AG08396 (cell line): ENCODE measurements at places on chromosomes 3 and 15.
A peak's percentile ranks its signal among the peaks of the same experiment; 100 is the strongest.

DNA sequence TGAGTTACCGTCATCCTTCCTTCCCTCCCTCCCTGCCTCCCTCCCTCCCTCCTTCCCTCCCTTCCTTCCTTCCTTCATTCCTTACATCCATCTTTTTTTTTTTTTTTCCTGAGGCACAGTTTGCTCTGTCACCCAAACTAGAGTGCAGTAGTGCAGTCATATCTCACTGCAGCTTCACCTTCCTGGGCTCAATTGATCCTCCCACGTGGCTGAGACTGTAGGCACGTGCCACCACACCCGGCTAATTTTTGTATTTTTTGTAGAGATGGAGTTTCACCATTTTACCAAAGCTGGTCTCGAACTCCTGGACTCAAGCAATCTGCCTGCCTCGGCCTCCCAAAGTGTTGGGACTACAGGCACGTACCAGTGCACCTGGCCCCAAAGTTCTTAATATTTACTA, 25.8 kb downstream of the USP3 start:
- no peak for DNase-seq

GRCh38 chr15:46442901-46443590, 808.2 kb downstream of the SQOR start:
- no peak for DNase-seq

DNA sequence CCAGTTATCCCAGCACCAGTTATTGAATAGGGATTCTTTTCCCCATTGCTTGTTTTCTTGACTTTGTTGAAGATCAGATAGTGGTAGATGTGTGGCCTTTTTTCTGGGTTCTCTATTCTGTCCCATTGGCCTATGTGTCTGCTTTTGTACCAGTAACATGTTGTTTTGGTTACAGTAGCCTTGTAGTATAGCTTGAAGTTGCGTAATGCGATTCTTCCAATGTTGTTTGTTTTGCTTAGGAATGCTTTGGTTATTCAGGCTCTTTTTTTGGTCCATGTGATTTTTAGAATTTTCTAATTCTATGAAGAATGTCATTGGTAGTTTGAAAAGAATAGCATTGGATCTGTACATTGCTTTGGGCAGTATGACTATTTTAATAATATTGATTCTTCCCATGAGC, 94.3 kb upstream of the CHMP2B start:
- DNase-seq, result no peak

- no peak for DNase-seq
These were observed 35.2 kb downstream of the BDH1 start for GRCh38 chr3:197520311-197521276.

GRCh38 chr15:88012233-88012632, 244.3 kb downstream of the NTRK3 start:
- DNase-seq, result no peak

GRCh38 chr15:88098361-88098760, 158.2 kb downstream of the NTRK3 start:
- no peak for DNase-seq

DNA sequence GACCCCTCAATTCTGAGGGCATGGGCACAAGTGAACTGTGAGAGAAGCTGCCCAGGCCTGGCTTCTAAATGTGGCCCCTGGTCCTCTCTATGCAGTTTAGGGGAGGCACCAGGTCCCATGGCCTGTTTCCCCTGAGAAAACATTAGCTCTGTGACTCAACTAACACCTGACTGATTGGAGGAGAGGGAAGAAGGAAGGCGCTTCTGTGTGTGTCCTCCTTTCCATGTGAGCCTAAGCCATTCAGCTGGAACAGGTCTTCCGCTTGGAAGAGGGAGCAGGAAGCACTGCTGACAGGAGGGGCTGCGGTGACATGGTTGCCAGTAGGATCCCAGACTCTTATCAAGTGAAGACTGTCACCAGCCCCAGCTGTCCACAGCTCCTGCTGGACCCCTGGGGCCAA, 79.5 kb downstream of the MYLK start:
- no peak for DNase-seq

DNA sequence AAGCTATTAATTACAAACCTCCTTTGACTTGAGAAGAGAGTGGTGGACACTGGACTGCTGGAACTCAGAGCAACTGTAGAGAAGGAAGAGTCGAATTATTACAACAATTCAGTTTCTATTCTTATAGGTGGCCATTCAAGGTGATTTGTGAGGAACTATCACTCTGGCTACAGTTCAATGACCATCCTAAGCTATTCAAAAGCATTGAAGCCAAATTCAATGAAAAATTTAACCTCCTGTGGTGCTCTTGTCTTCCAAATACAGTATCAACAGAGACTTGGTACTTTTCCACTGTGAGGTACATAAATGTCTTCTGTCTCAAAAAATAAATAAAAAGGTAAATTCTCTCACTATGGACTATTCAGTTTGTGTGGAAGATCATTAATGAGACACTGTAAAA, 513.3 kb upstream of the SEMA6D start:
- DNase-seq, result no peak

DNA sequence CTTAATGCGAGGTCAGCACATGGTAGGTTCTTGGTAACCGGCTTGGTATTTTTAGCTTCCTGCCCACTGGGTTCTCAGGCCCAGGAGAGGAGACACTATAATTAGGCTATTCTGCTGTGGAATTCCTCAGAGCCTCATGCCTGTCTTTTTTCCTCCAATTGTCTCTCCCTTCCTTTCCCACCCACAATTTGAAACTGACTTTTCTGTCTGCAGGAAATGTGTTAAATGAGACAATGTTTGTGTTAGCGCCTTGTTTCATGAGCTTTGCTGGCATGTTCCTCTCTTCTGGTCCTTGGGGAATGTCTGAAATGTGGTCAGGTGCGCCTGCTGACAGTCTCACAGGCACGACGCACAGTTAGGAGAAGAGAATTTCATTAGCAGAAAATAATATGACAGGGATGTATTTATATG, 223.6 kb upstream of the CTNNB1 start:
- no peak for DNase-seq

DNA sequence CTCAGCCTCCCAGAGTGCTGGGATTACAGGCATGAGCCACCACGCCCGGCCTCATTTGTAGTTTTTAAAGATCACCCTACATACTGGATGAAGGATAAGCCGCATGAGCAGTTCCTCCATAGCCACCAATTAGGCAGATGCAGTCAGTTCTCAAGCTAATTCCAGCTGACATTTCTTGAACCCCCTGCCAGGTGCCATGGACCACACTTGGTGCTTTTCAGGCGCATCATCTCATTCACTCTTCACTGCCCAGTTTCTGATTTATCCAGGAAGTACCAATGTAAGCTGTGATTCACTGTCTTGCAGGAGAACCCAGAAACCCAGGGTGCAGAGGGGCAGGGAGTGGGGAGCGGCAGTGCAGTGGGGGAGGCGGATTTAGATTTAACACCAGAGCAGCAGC, 56.5 kb upstream of the RASA2 start:
- DNase-seq, result no peak

DNA sequence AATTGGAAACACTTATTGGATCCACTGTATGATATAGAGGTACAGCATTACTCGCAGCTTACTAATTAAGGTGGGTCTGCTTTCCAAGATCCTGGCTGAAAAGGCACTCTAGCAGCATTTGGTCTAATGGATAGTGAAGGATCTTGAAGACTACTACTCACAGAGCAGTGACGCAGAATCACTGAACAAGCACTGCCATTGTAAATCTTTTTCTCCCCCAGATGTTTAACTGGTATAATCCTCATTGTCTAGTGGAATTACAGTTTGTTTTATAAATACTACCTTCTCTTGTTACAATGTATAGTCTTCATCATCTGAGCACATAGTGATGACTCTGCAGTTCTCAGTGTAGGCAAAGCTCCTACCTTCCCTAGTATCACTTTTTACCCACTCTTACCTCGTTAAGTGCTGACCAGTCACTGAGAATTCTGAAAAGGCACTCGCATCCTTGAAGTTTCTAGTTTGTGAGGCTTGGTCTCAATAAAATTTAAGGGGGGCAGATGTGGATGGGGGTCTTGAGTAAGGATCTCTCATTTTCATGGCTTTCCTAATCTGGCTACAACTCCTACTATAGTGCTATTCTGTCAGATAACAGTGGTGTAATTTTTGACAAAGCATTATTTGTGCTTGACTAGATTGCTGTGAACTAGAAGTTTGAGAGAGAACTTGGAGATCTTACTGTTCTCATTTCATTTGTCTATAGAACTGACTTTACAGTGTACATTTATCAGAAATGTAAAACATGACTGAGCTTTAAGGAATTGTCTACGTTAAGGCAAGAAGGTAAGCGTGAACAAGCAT, 23.2 kb downstream of the MAPK6 start:
- DNase-seq, result no peak

- peak; percentile 80 for DNase-seq
These were observed 63.2 kb upstream of the SPPL2A start for GRCh38 chr15:50828610-50829206.

DNA sequence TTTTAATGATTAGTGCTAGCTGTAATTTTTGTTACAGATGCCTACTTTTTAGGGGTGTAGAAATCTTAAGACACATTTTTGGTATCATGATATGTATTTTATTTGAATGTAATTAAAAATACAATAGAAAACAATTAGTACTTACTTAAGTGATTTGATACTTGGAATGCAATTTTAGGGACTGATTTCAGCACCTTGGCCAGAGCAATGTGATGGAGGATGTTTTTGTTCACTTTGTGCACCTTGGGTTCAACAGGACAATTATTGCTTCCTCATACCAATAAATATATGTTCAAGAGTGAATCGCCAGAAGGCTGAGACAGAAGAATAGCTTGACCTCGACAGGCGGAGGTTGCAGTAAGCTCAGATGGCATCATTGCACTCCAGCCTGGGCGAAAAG, 22.3 kb downstream of the GMNC start:
- DNase-seq, result no peak

- DNase-seq, result no peak
These were observed 589 bp upstream of the SENP5 start for GRCh38 chr3:196867155-196867506.

DNA sequence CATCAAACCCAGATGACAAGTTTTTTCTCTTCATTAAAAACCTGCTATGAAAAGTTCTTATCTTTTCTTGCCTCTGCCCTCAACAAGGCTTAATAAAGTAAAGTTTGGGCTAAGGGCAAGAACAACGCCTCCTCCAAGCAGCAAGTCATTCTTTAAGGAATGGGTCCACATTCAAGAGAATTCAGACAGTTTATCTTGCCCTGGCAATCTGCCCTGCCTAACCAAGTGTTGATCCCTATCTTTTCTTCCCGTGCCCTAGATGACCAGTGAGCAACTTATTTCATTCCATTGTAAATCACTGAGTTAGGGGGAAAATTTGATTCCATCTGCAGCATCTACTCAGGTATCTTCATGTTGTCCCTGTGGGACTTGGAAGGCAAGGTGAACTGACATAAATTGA, 370.3 kb upstream of the DPPA4 start:
- DNase-seq, result no peak

DNA sequence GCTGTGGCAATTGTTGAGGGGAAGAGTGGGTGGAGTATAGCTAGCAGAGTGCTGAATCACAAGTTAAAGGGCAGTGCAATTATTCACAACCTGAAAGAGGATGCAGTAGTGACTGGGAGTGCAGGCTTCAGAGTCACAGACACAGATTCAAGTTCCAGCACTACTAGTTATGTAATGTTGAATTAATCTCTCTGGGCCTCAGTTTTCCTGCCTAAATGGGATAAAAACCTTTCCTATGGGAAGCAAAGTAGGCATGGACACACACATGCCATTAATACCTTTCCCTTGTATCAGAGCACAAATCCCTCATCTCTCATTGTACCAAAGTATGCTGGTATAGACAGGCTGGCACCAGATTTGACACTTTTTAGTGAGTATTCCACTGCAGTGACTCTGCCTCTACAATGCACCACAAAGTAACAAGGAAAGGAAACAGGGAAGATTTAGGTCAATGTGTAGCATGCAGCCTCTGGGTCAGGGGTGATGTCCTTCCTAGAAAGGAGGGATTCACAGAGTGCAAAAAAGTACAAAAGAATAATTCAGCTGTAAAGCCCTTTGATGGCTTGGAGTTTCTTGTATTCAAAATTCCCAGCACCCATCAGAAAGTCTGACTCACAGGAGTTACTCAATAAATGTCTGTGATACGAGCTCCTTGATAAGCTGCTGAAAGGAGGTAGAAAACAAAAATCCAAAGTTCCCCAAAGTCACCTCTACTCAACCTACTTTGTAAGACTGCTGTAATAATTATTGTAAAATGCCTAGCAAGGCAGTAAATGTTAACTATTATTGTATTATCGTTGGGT, 507.5 kb upstream of the TGFBR2 start:
- peak; percentile 25 for DNase-seq

- no peak for DNase-seq
These were observed 50.0 kb upstream of the SYNPR start for GRCh38 chr3:63228087-63228486.

- DNase-seq, result no peak
These were observed 295.3 kb downstream of the TLE3 start for GRCh38 chr15:69802432-69802831.

DNA sequence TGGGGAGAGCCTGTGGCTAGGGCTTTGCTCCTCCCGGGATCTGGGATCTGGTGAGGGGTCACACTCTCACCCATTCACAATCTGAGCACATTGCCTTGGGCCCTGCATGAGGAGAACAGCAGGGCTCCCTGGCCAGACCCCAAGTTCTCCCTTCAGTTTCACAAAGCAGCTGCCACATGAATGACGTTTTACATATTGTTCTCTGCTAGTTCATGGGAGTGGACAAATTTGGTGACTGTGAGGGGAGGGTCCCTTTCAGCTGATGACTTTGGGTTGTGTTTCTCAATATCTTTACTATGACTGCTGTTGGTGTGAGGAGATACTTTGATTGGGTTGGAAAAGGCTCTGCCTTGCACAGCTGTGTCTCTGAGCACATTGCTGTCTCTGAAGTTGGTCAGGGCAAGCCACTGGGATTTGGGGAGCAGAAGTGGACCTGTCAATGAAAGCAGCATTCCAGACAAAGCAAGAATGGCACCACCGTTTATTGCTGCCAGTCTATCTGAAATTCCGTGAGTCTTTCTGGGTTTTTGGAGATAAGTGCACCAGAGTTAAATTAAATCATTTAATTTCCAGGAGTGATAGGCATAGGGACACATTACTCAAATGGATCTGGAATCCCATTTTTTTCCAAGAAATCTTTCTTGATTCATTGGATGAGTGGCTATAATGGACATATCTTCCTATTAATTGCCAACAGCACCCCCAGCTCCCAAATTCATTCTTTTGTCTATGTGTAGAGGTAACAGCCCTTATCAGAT, 10.3 kb downstream of the TIMP4 start:
- no peak for DNase-seq

DNA sequence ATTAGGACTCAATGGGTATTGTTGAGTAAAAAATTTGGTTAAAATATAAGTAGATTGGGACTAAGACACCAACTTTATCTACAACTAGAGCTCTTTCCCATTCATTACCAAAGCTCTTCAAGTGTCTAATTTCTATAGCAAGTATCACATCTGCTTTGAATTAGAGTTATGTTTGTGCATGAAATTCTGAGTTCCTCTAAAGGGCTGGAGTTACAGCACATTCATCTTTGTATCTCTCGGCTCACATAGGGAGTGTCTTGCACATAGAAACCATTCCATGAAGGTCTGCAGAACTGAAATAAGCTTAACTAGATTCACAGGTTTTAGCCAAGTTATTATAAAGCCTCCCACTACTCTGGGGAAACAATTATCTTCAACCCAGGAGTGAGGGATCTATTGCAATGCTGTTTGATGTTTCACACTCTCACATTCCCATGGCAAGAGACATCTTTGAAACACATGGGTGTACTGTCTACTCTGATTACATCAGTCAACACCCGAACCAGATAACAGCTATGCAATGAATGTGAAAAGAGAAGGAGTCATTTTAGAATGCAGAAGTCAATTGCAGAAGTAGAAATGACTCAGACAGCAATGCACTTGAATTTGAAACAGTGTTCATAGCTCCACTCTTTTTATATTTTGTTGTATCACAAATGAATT, 93.1 kb upstream of the KBTBD8 start:
- DNase-seq, result no peak
